ENCODE measurements at places on chromosomes 7 and 10.

DNA sequence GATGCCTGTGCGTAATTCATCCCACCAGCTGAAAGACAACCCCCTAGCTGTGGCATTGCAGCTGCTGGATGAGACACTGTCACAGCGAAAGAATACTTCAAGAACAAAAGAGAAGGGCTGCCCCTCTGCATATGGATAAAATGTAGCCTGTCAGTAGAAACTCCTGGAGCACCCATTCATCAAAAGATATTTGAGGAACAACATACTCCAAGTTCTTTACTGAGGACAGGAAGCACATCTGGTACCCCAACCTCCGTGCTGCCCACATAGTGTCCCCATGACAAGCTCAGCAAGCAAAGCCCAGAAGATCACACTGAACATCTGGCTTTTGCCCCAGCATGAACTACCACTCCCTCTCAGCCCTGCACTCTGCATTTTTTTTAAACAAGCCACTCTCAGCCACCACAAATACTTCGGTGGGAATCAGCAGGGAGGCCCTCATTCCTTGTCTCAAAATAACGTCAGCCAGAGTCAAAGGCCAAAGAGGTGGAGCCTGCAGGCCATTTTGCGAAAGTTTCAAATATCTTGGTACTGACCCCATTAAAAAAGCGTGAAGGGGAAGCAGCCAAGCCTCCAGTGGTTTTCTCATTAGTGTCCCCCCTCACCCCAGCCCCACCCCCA is 1.7 kb downstream of the CREB3L2 start:
- peak; percentile 94 for DNase-seq

DNA sequence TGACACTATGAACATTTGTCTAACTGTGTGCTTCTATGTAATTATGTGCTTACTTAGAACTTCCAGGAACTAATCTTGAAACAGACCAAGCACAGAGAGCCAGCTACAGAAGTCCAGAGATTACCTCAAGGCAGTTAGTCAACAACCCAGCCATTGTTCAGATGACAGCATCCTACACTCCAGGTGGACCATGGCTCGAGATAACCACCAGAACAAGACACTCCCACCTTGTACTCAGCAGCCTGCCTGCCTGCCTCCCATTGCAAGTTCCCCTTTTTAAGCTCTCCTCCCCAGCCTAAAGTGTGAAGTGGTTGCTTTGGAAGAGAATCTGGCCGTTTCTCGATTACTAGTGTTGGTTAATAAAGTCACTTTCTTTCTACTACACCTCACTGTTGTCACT is 1080.6 kb upstream of the LRRN3 start:
- DNase-seq, result no peak

DNA sequence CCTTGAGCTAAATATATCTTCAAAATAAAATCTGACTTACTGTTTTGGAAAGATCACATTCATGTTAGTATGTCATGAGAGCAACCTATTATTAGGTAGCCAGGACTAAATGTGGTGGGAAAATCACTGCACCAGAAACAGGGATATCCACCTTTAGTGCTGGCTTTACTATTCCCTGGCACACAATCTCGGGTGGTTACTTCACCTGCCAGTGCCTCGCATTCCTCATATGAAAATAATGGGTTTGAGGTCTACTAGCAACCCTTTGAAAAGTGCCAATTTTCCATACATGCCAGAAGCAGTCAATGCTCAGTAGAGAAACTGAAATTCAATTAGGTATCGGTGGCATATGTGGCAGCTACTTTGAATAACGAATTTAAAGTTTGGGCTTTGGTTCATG is 36.8 kb downstream of the PTN start:
- DNase-seq, result no peak

DNA sequence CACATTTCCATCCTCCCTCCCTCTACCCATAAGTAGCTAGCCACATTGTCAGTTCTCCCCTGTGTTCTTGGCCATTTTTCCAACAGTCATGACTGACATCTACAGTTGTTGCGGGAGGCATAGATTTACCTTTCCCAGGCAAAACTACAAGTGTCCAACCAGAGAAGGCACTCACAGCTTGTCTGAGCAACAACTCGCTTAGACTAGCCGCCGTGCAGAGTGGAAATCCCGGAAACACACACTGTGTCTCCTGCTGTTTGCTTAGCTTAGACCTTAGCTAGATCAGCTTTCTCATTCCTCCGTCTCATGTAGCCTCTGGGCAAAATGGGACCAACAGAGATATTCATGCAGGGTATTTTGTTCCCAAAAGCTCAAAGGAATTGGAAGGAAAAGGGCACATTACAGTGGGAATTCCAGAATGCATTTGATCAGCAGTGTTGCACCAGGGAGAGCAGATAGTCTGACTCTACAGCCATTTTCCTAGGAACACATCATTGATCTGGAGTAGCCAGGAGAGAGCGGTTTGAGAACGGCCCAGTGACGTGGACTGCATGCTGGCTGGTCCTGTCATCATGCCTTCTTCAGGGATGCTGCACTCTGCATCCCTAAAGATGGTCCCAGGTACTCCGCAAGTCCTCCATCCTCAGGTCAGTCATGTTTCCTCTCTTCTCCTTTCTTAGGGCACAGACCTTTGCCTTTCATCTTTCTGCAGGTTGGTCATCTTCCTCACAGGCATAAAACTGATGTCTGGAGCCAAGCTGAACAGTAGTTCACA is 89.4 kb downstream of the C10orf90 start:
- DNase-seq, result no peak

DNA sequence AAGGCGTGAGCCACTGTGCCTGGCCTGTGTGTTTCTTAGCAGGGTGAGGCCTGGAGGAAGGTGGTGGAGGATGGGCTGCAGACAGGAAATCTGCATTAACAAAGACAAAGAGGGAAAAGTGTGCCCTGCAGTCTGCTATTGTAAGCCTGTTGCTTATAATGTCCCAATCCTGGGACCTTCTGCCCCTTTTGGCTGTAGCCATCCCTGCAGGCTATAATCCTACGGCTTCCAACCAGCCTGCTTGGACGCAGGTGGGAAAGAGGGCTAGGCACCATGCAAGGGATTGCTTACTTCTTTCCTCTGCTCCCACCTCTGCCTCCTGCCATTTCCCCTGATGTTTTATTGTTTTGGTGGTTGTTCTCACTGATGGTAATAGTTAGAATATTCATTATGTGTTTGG is 434.3 kb downstream of the PLXNA4 start:
- no peak for DNase-seq

- peak; percentile 49 for DNase-seq
These were observed at the start of gene AS3MT for GRCh38 chr10:102869258-102870198. AS3MT (plus strand) TSS chr10:102869470; CDS start chr10:102869593, 123 bp downstream.

- DNase-seq, result no peak
These were observed 17.0 kb upstream of the CDCA7L start for GRCh38 chr7:21962677-21963076.

- DNase-seq, result no peak
These were observed 105.4 kb upstream of the BET1 start for GRCh38 chr7:94109556-94109955.

DNA sequence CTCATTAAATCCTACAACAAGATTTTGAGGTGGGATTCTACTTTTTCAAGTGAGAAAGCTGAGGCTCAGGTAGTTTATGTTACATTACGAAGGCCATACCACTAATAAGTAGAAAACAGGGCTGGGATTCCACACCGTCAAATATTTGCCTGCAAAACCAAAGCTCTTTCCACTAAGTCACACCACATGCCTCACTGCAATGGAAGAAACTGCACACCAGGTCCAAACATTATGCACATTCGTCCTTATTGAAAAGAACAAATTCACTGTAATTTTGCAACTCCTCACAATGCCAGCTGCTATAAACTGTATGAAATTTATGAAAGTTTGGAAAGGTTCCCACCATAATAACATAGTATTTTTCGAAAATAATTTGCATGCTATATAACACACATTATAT is 66.5 kb downstream of the DGKB start:
- no peak for DNase-seq

DNA sequence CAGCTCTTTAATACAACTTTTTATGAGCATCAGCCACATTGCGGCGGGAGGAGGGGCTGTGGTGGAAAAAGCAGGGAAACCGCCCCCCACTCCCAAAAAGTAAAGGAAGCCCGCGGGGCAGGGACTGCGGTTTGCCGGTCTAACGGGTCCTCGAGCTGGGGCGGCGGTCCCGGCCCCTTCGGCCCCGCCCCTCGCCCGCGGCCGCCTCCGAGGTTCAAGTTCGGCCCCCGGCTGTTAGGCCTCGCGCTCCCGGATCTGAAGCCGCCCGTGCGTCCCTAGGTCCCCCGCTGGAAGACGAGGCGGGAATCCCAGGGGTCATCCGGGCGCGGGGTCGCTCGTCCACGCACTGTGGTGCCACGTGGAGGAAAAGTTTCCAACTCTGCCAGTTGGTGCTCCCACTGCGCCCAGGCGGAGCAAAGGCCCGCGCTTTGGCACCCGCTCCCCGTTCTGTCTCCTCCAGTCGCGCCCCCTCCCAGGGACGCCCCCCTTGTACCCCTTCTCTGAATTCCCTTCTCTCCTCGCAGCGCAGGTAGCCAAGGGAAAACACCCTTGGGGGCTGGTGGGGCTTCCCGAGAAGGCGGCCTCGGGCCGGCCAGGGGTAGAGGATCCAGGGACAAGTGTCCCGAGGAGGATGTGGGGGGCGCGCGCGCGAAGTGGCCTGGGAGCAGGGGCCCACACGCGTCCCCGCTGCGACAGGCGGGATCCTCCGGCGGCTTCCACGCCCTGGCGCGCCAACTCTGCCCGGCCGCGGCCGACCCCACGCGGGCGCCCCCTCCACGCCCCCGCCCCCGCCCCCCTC is 798 bp upstream of the AUTS2 start:
- DNase-seq, result peak; percentile 24

DNA sequence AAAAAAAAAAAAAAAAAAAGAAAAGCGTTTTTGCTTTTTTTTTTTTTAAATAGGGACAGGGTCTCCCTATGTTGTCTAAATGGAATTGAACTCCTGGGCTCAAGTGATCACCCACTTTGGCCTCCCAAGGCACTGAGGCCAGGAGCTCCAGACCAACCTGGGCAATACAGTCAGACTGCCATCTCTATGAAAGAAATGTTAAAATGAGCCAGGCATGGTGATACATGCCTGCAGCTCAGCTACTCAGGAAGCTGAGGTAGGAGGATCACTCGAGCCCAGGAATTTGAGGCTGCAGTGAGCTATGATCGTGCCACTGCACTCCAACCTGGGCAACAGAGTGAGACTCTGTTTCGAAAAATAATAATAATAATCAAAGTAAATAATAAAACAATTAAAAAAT is 16.5 kb upstream of the LMTK2 start:
- no peak for DNase-seq
